EL (cell line): ENCODE measurements at places on chromosomes 12 and 14.

DNA sequence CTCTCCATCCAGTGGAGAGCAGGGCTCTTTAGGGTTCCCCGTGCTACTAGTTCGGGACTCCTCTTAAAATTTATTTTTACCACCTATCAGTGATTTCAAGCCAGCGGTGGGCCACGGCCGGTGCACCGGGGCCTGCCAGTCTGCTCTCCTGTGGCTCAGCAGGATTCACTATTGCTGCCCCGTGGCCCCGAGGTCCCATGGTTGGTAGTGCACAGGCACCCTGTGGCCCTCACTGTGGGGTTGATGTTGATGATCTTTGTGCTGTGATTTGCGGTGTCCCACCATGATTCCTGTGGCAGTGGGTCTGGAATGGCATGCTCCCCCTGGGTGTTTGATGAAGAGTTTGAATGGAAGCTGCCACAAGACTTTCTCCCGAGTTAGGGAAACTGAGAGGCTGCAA, 12.6 kb upstream of the MEG3 start:
- DNase-seq = no peak

- no peak for DNase-seq
Observed at GRCh38 chr14:105602799-105603793, 76.7 kb downstream of the TMEM121 start.

DNA sequence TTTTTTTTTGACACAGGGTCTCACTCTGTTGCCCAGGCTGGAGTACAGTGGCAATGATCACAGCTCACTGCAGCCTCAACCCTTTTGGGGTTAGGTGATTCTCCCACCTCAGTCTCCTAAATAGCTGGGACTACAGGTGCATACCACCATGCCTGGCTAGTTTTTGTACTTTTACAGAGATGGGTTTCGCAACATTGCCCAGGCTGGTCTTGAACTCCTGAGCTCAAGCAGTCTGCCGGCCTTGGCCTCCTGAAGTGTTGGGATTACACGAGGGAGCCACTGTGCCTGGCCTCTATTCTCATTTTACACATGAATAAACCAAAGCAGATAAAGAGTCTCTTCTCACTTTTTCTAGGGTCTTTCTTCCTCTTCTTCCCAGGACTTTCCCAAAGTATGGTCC, 3.2 kb downstream of the TOMM20L start:
- DNase-seq = no peak

DNA sequence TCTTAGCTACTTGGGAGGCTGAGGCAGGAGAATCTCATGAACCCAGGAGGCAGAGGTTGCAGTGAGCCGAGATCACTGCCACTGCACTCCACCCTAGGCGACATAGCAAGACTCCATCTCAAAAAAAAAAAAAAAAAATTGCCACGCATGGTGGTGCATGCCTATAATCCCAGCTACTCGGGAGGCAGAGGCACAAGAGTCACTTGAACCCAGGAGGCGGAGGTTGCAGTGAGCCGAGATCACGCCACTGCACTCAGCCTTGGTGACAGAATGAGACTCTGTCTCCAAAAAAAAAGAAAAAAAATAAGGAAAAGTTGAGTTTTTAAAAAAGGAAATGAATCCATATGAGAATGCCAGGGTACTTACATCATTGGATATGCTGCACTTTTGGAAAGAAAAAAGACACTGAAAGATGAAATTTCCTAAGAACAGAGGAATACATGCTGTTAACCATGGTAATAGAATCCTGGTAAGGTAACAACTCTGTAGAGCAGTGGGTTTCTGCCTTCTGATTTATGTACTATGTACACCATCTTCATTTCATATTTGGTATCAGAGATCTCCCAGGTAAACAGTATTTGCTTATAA, 222.7 kb downstream of the ERC1 start:
- no peak for DNase-seq

DNA sequence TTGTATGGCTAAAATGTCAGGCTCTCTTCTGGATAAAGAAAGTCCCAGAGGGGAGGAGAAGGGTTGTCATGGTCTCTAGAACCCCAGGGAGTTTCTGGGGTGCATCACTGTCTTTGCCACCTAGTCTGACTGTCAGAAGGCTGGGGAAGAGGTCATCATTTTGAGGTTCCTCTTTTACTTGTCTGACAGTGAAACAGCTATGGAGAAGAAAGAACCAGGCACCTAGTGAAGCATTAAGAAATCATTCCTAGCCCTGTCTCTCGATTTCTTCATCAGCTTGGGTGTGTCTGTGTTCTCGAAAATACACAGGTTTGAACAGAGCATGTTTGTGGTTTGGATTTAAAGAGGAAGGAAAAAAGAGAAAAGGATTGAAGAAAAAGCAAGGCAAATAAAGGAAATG, 158.7 kb upstream of the LRIG3 start:
- no peak for DNase-seq

GRCh38 chr14:94291906-94292525, 1.1 kb downstream of the SERPINA10 start:
- DNase-seq = no peak

DNA sequence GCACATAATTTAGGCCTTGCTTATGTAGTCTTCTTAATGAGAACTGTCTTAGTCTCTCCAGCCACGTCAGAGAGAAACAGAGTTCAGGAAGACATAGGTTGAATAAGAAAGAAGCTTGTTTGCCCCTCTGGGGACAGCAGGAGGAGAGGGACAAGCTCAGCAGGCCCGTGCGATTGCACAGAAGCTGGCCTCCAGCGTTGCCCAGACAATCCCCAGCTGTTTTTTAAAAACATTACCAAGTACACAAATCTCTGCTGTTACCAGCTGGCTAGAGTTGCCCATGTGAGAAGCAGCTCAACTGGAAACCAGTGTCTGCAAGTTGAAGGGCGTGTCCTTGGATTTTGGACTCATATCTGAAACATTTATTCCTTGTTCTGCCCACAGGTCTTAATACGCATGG, 232.6 kb downstream of the EFCAB11 start:
- no peak for DNase-seq

DNA sequence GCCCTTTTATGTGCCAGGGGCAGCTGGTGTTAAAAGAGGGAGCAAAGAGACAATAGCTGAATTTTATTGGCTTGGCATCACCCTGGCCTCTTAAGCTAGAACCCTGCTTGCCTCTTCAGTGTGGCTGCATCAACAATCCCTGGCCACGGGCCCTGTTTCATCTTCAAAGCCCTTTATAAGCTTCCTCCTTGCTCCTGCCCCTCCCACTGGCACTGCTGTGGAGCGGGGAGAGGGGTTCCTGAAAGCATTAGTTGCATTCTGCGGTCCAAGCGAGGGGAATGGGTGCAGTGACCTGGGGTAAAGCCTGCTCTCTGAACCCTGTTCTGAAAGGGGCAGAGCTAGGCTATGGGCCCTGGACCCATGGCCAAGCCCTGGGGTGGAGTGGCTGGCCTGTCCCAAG, 220 bp upstream of the KRT83 start:
- no peak for DNase-seq

DNA sequence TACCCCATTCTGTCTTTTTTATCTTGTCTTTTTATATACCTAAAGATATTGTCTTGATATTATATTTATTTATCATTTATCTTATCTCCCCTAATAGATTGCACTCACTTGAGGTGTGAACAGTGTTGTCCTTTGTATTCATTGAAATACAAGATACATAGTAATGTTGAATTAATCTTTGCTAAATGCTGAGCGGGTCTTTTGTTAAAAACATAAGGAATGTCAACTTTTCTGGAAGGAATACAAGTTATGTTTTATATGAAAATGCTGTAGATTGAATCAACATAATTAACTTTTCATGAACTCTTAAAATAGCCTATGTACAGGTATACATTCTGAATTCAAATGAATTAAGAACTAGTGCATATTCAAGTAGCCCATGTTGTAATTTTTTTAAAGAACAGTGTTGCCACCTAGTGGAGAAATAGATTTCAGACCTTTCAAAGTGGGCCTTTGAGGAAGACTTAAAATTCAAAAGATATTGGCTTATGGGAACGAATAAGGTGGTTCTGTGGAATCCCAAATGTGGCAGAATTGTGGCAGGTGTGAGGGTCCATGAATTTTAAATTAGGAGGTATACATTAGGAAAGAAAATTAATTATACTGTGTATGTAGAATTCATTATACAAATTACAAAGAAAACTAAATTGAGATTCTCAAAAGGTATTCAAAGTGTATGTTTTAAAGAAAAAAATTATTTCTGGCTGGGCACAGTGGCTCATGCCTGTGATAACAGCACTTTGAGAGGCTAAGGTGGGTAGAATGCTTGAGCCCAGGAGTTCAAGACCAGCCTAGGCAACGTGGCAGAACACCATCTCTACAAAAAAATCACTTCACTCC, 19.1 kb downstream of the BBOF1 start:
- peak; percentile 64 for DNase-seq

DNA sequence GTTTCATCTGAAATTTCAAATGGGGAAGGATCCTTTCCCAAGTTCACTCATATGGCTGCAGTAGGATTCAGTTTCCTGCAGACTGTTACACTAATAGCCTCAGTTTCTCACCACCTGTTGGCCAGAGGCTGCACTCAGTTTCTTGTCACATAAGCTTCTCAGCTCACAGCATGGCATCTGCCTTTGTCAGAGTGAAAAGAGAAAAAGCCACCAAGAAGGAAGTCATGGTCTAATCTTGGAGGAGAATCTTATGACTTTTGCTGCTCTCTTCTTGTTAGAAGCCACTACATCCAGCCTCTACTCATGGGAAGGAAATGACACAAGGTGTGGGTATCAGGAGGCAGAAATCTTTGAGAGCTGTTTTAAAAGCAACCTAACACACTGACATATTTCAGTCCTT, 39.4 kb upstream of the BTG1 start:
- no peak for DNase-seq

DNA sequence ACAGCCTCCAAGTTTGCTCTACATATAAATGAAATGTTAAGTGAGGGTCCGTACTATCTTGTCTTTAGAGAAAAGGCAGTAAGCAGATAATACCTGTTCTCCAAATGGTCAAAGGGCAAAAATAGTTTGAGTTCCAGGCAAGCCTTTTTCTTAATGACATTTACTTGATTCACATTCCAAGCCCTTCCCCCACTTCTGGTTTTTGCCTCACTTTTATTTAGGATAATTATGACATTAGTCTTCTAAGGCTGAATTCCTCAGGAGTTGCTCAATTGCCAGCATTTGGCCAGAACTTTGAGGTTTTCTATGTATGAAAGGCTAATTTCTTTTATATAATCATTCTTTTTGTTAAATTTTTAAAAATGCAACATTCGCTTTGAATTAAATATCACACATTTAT, 62.5 kb upstream of the DUSP6 start:
- DNase-seq = peak; percentile 72
